Activated effector memory CD4-positive, alpha-beta T cell treated with Interleukin-2 at 50 U/mL for 16 hours (primary cell): ENCODE measurements at places on chromosomes 11 and 22.

DNA sequence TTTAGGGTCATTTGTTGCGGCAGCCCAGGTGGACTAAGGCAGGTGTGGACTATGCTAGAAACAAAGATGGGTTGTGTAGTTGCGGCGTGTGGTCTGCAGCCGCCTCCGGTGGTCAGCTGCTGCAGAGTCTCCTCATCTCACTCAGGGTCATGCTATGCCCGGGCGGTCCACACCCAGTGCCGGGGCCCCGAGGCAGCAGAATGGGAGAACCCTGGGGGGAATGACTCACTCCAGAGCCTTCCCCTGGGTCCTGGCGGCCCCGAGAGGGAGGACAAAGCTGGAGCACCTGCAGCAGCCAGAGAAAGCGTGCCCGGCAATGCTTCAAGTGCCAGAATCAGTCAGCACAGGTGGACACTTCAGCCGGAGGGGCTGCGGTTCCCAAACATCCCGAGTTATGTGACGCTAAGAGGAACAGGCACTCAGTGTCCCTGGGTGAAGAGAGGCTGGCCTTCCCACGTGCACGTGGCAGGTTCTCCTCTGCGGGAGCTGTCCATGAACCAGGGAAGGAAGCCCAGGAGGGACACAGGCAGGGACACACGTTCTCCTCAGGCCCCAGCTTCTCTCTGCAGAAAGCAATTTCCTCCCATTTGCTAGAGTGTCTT is 289.6 kb upstream of the B3GAT1 start:
- no peak for DNase-seq

- DNase-seq: no peak
Observed at GRCh38 chr22:35482311-35482710, 58.3 kb upstream of the RASD2 start.

DNA sequence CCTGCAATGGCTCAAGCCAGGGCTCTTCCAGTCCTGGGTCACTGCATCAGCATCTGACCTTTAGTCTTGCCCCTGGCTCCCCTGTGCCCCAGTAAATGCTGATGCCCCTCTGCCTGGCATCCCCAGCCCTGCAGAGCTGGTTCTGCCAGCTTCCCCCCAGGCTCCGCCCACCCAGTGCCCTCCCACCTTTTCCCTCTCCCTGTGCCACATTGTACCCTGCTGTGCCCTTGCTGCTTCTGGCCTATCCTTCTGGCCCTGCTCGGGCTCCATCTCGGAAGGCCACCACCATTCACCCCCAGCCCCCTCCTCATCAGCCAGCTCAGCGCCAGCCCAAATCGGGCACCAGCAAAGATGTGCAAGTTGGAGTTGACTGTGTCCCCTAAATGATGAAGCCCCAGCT is 7.4 kb downstream of the CAPN5 start:
- no peak for DNase-seq

DNA sequence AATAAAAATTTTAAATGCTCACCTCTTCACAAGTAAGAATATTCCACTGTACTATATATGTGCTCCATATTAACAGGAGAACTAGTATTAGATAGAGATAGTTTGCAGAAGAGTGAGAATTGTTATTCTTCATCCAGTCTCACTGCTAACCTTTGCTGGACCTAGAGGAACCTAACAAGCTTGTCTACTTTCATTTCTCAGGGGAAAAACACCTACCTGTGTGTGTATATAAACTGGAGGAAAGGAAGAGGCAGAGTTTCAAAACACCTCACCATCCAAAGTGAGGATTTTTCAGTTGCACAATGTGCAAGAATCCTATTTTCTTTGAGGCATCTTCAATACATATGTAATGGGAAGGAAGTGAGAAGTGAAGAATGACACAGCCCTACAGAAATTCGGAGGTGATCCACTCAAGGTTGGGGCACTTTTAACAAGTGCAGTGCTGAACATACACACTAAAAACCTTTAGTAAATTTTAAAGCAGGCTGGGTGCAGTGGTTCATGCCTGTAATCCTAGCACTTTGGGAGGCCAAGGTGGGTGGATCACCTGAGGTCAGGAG is 52.4 kb downstream of the SYTL2 start:
- no peak for DNase-seq

DNA sequence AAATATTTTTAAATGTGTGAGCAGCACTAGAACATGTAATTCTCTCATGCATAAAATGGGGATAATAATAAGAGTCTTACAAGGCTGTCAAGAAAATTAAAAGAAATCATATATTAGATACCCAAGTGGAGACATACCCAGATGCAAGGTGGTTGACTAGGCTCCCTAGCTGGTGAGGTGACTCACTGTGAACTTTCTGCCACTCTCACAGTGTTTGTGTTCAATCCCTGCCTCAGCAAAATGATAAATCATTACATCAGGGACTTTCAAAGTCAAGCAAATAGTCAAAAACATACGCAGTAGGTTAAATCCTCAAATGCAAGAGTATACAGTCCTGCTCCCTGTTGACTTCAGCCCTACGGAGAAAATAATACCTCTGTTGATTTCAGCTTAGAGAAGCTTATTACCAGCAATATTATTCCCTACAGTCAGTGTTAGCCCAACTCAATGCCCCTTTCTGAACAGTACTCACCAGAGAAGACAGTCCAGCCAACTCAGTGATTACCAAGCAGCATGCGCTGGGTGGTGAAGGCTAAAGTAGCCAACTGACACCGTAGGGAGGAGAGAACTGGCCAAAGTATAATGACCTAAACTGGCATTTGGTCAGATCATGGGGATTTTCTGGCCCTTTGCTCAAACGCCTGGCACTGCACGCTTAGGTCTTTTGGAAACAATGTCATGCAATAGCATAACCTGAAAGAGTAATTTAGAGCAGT is 73.1 kb upstream of the BARX2 start:
- DNase-seq: no peak

- DNase-seq: no peak
Observed at GRCh38 chr22:27378311-27378800, 423.2 kb downstream of the MN1 start.

- DNase-seq: no peak
Observed at GRCh38 chr11:46555267-46556054, 38.4 kb downstream of the AMBRA1 start.

GRCh38 chr11:28107191-28107749 is 686 bp downstream of the KIF18A start:
- DNase-seq: no peak

DNA sequence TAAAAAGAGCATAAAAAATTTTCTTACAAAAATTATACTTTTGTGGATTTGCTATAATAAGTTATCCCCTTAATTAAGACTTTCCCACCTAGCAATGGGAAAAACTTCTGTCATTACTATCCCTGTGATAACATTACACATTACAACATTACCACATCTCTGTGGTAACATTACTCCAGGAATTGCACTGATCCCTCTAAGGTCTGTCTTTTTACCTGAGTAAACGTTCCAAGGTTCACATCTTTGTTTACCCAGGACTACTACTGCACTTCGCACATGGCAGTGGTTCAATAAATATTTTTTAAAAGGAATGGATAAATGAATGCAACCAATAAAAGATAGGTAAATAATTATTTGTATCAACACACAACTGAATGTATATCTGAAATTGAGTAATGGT is 92.4 kb upstream of the NOX4 start:
- no peak for DNase-seq

DNA sequence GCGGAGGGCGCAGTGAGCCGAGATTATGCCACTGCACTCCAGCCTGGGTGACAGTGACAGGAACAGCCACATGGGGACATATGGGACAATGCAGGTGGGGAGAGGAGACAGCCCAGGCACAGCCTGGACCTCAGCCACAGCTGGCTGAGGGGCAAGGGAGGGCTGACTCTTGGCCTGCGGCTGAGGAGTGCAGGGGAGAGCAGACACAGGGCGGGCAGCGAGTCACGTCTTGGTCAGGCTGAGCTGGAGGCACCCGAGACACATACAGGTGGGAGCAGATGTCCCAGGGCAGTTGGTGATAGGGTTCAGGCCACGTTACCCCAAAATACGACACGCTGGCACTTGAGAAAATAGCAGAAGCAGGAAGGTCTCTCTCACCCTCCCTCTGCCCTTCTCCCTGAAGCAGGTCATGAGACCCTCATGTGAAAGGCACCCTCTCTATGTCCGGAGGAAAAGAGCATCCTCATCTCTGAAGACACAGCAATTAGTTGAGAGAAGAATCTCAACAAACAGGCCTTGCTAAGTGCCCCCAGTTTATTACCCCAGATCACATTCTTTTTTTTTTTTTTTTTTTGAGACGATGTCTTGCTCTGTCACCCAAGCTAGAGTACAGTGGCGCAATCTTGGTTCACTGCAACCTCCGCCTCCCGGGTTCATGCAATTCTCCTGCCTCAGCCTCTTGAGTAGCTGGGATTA is 10.5 kb downstream of the KIAA0930 start:
- no peak for DNase-seq

- no peak for DNase-seq
Observed at GRCh38 chr11:86021377-86021776, 47.5 kb downstream of the PICALM start.

DNA sequence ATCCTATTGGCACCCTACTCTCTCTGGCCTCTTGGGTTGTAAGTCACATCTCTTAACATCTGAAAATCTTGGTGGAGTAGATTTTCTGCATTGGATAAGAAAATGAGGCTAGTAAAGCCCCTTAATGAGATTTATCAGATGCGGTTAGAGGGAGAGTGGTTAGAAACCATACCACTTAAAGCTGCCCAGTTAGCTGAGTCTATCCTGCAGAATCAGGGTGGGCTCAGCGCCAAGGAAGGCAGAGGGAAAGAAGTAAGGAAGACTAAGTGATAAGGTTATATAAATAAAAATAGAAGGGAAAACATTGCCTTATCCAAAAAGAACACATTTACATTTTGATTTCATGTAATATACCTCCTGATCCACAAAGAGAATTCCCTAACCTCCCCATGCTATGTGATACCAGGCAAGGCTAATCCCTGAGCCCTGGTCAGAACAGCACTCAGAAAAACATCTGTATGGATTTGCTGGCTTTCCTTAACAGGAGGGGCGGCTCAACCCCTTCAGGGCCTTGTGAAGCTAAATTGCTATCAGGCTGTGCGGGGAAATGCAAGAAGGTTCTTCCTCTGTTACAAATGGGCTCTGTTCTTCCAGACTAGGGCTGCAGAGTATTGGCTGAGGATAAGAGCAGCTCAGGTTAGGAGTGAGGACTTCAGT is 101.7 kb downstream of the SNX19 start:
- DNase-seq: no peak

DNA sequence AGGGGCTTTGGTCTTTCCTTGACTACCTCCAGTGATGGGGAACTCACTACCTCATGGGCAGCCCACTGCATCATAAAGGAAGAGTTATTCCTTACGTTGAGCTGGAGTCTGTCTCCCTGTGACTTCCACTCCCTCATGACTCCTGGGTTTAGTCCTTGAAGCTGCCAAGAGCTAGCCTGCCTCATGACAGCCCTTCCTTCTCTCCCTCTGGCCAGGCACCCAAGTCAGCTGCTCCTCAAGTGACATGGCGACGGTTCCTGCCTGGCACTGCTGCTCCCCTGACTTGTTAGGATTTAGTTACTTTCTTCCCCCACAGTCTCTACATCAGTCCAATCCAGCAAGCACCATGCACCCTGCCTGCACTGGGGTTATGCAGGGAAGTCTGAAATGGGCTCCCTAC is 196.1 kb upstream of the TBCEL start:
- DNase-seq: no peak

DNA sequence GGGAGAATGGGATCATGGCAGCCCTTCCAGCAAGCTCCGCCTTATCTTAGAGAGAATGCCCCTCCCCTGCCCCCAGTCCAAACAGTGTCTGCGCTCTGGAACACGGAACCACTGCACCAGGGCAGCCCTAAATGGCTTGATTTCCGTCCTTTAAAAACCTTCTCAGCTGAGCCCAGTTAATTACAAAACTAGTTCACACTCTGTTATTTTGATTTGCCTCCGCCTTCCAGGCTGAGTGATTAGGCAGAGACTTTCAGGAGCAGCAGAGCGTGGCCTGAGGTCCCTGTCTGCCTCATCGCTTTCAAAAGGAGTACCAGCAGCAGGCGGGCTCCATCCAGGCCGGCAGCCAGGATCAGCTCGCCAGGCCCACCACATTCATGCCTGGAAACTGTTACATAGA is 313.0 kb downstream of the BRD1 start:
- DNase-seq: no peak

- DNase-seq: no peak
Observed at GRCh38 chr22:45762545-45763235, 91.1 kb downstream of the ATXN10 start.

DNA sequence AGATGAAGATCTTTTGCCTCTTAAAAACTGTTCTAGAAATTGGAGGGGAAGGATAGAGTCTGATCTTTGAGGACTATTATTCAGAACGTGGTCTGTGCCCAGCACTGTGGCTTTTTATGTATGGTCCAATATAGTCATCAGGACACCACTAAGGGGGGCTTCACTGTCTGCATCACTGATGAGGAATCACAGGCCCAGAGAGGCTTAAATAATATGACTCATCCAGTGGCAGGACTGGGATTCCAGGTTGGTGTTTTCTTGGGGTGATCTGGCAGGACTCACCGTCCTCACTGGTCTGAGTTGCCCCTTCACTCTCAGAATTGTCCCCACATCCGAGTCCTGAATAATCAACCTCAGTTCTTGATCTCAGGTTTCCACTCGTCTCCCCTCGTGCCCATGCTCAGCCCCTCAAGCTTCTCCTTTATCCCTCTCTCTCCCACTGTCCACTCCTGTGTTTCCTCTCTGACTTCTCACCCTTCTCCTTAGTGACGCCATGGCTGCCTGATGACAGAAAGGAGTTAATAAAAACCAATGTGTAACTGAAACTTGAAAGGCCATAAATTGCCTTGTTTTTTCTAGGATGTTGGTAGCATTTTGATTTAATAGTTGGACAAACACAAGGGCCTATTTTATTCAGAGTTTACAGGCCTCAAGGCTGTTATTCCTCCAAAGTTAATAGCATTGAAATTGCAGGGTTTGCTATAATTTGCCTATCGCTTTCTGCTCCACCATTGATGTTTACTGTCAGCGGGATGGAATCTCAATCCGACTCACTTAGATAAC is 95.7 kb upstream of the NNMT start:
- no peak for DNase-seq

DNA sequence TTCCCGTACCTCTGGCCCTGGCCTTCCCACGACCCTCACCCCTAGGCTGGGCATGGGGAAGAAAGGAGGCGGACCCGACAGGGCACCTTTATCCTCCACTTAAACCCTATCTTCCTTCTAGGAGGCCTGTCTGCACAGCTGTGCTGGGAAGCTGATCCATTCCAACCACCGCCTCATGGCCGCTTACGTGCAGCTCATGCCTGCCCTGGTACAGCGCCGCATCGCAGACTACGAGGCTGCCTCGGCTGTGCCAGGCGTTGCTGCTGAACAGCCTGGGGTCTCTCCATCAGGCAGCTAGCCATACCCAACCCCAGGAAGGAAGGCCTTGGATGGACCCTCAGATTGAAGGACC is 599 bp downstream of the TIMM10B start:
- no peak for DNase-seq
